ENCODE measurements at places on chromosomes 4 and X.

DNA sequence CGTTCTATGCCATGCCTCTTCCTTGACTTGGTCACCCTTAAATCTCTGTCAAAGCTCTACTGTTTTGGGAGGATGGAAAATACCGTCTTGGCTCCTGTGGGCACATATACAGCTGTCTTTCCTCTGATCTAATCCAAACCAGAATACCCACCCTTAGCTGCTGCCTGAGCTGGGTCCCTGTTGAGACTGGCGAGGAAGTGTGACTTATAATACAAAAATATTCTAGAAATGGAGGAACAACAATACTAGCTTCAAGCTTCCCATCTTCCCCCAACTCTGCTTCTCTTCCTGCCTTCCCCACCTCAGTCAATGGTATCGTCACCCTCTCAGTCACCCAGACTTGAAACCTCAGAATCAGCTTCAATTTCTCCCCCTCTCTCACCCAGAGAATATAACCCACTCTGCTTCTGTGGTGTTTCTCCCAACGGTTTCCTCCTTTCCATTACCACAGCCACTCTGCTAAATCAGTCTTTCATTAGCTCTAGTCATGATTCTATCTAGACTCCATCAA is 599 bp upstream of the IL2RG start:
- DNase-seq = no peak

DNA sequence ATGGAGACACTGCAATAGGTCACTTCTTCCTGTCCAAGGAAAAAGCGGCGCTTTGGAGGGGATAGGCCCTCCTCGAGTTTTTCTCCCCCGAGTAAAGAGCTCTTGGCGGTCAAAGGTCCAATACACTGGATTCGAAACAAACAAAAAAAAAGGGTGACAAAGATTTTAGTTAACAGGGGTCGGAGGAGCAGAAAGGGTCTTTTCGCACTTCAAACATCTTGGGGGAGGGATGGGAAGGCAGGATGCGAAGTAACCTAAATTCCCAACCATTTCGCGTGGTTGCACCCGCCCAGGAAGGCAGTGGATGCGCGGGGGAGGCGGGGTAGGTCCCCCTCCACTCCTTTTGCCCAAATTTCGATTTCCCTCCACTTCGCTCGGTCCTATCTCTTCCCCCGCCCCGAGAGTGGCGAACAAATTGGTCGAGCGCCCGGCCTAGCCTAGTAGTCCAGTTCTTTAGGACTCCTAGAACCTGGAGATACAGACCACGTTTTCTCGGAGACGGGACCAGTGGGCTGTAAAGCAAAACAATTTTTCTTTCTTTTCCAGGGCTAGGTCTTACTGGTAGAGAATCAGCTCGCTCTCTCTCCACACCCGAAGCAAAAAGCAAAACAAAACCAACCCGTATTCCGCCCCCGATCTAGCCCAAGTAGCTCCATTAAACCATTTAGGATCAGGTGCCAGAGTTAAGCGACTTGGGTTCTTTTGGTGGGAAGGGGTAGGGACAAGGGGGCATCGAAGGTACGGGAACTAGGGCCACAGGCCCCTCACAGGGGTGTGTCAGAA is 2.0 kb upstream of the STAG2 start:
- peak; percentile 68 for DNase-seq

- DNase-seq = peak; percentile 86
Observed at GRCh38 chr4:3442959-3443749, 1.4 kb downstream of the HGFAC start.

DNA sequence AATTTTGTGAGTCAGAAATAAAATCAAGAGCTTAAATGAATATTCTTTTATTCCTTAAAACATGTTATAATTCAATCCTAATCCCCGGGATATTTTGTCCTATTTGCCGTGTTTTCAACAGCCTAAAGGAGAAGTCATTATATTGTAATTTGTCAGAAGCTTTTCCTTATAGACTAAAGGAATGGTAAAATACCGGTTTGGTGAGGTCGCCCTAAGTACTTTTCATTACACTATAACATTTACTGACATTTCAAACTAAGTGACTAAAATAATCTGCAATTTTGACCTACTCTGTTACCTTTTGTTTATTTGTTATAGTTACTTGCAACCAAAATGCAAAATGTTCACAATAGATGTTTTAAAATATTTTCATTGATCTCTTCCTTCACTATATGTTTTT is 8.8 kb downstream of the DCLK2 start:
- DNase-seq = no peak

GRCh38 chr4:159150396-159150795 is 47.5 kb downstream of the RAPGEF2 start:
- peak; percentile 13 for DNase-seq

GRCh38 chr4:54914781-54915180 is 210.6 kb downstream of the KDR start:
- no peak for DNase-seq

- no peak for DNase-seq
Observed at GRCh38 chr4:156085100-156085499, 131.4 kb upstream of the CTSO start.

GRCh38 chr4:174005422-174005821 is 278.0 kb downstream of the FBXO8 start:
- no peak for DNase-seq

DNA sequence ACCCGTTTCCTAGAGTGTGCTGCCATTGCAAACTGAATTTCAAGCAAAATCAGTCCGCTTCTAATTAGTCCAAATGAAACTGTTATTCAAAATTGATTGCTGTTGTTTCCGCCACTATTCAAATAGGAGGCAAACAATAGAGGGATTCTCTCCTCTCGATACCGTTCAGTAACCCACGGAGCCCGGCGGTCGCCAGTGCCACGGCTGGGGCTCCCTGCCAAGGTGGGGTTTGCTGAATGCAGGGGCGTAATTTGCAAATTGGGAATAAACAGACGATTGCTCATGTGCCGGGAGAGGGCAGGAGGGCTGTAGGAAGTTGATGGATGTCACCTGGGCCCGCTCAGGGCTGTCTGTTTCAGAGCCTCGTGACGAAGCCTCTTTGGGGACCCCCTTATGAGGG is 8.8 kb downstream of the ADRA2C start:
- no peak for DNase-seq

GRCh38 chr4:1011022-1011665 is at the start of gene FGFRL1:
FGFRL1 (plus strand) TSS chr4:1011626; CDS start chr4:1012486, 860 bp downstream.
- peak; percentile 98 for DNase-seq

DNA sequence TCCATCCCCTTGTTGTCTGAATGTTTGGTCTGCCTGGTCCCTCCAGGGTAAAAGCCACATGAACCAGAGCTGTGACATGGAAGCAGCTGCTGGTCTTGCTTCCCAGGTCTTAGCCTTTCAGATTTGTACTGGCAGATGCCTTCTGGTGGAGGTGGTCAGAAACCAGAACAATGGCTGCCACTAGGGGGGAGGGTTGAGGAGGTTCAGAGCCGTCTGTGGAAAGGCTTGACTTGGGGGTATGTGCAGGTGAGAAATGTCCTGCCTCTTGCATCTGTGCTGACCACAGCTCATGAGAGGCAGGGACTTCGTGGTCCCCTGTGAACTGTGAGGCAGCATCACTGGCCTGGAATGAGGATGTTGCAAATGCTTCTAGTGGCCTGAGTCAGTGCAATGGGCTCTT is 144.2 kb upstream of the WDR1 start:
- DNase-seq = no peak

- DNase-seq = no peak
Observed at GRCh38 chr4:138859254-138859653, 156.3 kb upstream of the NOCT start.

- no peak for DNase-seq
Observed at GRCh38 chrX:135256923-135257322, 5.1 kb downstream of the ETDA start.

- no peak for DNase-seq
Observed at GRCh38 chr4:73028621-73029020, 40.9 kb downstream of the COX18 start.

GRCh38 chrX:43436517-43436916 is 219.6 kb upstream of the MAOA start:
- no peak for DNase-seq

GRCh38 chrX:150163221-150163930 is 199.7 kb upstream of the MAMLD1 start:
- DNase-seq = no peak

DNA sequence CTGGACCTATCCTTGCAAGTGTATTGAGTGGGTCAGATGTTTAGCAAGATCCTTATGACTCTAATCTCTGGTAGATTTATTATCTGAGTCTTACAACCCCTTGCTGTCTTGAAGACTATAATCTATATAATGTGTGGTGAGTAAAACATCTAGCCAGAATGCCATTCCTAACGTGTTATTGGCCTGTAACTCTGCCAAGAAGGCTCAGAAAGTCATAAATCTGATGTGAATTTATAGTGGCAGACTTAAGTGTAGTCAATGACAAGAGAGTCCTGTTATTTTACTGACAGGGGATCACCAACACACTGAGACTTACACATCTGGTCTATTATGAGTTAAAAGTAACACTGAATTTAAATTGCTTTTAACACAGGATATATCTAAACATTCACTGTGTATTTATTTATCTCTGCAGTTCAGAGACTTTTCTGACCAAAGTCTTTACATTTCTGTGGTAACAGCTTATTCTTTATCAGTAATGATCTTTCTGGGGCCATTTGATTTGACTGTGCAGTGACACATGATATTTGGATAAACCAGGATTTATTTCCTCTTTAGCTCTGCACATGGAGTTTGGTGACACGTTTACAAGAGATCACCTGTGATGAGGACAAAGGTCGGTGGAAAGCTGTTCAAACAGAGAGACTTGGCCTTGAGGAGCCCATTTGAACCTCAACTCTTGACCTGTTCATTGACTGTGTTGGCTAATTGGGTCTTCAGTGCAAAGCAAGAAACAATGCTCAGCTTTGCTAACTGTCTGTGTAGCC is 415.8 kb downstream of the STIM2 start:
- peak; percentile 97 for DNase-seq
